ENCODE measurements at places on chromosomes 6 and 20.

DNA sequence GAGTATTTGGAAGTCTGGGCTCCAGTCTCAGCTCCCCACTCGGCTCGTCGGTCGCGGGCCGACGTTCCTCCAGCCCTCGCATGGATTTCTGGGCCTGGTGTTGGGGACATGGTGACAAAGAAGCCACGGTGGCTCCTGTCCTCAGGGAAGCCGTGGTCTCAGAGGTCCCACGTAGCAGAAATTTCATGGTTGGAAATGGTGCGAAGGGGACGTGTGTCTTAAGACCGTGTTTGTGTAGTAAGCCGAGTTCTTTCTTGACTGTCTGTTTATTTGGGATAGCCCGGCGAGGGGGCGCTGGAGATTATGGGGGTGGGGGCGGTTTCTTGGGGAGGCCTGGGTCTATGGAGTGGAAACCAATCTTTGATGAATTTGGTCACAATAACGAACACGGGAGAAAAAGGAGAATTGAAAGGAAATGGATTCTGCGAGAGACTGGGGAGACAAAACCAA lies 23.5 kb upstream of the MAP3K7 start:
- peak; percentile 11 for DNase-seq

DNA sequence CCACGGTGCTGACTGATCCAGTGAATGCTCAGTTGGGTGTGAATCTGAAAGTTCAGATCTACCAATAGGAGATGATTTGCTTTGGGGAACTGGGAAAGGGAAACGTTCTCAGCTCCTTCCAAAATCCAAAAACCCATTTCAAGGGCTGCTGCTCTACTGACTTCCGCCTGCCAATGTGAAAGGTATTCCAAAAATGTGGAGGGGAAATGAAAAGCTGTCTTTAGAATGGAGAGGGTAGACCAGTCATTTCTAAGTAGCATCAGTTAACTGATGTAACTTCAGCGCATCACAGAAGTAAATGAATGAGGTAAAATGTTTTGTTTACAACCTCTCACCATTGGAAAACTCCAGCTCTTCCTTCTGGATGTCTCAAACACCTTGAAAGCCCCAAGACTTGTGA lies 19.6 kb upstream of the EYA2 start:
- no peak for DNase-seq

GRCh38 chr6:2695454-2696095 lies 55.1 kb downstream of the MYLK4 start:
- DNase-seq, result peak; percentile 55

DNA sequence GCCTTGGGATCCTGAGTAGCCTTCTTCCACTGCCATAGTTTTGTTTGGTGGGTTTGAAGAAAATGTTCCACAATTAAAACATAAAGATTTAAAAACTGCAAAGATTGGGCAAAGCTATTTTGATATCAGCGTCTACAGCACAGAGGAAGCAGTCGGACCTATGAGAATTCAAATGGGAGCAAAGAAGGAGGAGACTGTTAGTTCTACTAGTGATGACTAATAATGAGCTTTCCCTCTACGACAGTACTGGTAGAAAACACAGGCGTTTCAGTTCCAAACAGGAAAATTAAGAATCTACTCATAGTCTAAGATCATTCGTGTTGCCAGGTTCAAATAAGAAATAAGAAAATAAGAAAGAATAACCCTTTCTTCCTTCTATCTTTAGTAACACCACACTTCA lies 121.2 kb downstream of the INSM1 start:
- peak; percentile 27 for DNase-seq

GRCh38 chr20:56861590-56861989 lies 232.5 kb downstream of the TFAP2C start:
- no peak for DNase-seq

- DNase-seq, result no peak
Measured at GRCh38 chr6:45473121-45473993, 95.6 kb upstream of the SUPT3H start.

GRCh38 chr20:53894707-53895384 lies 175.5 kb downstream of the BCAS1 start:
- DNase-seq, result no peak

DNA sequence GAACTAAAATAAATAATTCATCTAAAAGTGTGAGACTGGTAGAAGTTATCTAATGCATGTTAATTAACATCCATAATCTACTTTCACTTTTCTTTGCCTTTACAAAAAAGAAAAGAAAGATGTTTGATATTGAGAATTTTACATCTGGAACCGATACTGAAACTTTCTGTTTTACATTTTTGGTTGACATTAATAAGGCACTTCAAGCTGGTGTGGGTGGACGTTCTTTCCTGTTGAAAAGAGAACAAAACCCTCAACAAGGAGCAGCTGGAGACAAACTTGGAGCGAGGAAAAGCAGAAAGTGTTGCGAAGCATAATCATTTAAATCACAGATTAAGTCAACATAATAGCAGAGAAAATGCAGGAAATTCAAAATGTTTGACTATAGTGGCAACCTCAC lies 575.2 kb upstream of the ADGRB3 start:
- no peak for DNase-seq

DNA sequence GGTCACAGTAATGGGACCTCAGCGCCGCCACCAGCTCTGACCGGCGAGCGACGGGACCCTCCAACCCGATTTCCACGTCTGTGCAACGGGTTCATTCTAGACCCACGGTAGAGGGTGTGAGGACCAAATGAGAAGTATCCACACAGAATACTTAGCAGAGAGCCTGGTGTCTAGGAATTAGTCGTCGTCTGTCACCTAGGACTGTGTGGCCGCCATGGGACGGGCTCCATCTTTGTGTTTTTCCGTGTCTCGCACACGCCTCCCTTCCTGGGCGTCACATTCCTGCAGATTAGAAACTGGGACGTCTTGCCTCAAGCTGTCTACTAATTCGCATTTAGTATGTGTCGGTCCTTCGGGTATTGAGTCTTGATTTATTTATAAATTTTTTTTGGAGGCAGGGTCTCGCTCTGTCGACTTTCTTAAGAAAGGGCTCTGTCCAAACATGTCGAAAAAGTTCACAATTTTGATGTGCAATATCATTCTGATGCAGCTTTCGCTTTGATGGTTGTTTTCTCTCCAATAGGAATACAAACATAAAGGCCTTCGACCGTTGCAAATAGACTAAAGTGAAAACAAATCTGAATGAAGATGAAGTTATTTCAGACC lies 563 bp downstream of the MGME1 start:
- DNase-seq, result peak; percentile 58

DNA sequence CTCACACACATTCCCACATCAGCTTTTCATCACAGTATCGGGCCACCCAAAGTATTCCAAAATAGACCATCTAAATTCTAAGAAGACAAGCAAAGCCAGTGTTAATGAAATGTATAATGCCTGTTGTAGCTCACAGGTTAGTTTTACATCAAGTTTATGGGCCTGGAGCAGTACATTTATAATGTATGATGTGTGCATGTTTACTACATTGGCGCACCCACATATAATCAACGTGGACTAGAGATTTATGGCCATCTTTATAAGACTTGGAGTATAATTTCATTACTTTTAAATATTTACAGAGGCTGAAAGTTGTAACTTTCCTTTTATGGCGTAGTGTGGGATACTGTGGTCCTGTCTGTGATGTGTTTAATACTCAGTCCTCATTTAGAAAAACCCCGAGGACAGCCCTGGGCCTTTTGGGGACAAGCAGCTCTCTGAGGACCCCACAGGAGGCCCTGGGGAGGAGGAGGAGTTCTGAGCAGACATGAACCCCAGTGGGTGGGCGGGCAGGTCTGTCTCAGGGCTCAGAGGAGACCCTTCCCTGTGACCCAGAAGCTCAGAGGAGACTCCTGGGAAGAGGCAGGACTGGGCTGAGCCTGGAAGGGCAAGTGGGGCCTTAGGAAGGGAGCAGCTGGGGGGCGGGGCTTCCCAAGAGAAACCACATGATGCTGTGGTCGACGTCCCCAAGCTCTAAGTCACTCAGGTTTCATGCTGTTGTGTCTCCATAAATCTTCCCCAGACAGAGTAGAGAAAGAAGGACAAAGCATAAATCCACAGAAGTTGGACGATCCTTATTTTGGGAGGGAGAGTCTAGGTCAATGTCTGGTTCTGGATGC lies 232.1 kb downstream of the PREX1 start:
- no peak for DNase-seq

DNA sequence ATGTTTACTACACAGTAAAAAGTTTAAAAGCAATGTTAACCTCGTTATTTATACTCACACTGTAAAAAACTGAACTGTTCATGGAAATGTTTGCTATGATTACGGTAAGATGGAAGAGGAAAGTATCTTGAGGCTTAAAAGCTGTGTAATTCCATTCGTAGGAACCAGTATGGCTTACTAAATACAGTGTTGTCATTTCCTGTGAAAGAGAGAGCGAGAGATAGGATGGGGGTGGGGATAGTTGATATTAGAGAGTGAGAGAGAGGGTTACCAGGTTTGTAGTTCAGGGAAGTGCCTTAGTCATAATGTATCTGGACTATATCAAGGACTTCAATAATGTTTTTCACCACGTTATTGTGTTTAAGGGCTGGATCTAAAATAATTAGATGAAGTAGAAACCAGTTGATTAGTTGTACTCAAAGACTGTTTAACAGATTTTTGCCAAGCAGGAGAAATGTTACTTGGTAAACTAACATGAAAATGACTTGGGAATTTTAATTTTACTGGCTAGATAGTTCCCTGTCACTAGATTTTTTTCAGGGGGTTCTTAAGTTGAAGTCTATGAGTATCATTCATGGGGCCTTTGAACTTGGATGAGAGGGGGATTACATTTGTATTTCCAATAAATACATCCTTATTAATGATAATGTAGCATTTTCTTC lies 30.4 kb downstream of the AFDN start:
- DNase-seq, result peak; percentile 91

DNA sequence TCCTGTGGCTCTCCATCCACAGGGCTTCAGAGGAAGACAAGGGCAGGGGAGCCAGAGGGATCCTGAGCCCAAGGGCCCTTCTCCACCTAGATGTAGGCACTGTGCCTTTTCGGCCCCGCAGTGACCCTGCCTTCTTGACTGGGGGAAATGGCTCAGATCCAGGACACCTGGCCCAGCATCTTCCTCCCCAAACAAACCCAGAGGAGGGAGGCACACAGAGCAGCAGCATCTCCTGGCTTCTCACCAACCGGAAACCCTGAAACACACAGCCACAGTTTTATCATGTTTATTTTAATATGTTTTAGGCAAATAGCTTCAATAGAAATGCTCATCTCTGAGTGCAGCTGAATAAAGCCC lies 84.5 kb upstream of the LRFN2 start:
- DNase-seq, result no peak

GRCh38 chr6:160116411-160116810 lies 5.2 kb upstream of the SLC22A1 start:
- DNase-seq, result no peak

- DNase-seq, result no peak
Measured at GRCh38 chr6:44529146-44529905, 141.8 kb downstream of the CDC5L start.

DNA sequence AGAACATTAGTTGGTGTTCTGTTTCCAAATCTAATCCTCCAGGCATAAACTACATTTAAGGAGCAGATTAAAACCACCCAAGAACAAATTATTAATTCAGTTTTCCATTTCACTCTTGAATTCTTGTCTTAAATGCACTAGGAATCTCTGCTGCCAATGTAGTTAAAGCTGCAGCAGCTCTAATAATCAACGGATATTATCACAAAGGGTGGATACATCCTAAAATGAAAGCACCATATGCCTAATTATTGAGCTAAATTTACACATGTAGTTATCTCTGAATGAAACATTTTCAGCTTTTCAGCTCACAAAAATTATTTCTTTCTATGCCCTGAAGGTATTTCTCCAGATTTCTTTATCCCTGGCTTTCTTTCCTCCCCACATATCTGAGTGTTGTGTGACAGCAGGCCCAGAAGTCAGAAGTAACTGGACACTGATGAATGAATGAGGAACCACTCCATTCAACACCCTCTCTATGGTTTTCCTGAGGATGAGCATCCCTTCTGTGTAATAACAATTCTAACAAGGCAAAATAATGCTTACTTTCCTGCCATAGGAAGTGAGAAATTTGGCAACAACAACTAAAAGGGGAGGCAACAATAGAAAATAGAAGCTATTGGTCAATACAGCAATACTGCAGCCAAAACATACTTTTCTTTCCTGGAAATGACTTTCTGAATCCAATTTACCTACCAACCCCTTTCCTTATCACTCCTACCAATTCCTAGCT lies 14.9 kb downstream of the MAN1A1 start:
- no peak for DNase-seq

GRCh38 chr20:50172347-50173013 lies 18.1 kb upstream of the CEBPB start:
- DNase-seq, result peak; percentile 87

- DNase-seq, result no peak
Measured at GRCh38 chr6:94052749-94053148, 633.4 kb upstream of the EPHA7 start.

- DNase-seq, result peak; percentile 54
Measured at GRCh38 chr6:106281088-106281487, 44.5 kb downstream of the ATG5 start.

- no peak for DNase-seq
Measured at GRCh38 chr6:25703005-25703404, 51.0 kb downstream of the SCGN start.

DNA sequence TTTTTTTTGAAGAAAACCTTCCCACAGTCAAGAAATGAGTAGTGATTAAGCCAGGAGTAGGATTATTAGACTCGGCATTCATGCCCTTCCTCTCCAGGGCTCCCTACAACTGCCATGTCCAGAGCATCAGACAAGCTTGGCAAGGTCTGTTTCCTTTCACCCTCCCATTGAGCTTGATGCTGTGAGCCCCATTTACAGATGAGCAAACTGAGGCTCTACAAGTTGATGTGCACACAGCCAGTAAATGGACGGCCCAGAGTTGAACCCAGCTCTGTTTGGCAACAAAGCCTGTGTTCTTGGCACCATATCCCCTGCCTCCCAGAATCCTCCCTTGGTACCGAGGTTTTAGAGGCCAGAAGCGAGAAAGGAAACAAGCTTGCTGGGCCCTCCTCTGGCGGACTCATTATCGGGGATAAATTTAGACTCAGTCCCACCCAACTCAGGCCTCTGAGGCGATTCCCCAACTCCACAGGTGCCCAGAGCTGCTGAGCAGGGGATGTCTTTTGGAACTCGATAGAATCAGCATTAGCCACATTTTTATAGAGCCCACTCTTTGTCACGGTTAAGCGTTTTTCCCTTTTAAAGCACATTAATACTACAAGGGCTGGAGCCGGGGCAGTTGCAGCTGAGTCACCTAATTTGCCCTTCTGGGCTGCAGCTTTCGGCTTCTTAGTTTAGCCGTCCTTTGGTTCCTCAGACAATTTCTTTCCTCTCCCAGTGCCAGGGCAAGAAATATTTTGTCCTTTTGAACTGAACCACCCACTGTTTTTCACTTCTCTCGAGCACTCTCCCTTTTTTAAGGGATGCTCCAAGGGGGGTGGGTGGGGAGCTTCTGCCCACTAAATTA lies 23.0 kb upstream of the NFATC2 start:
- DNase-seq, result peak; percentile 63

GRCh38 chr6:85865420-85866369 lies 223.0 kb upstream of the SYNCRIP start:
- peak; percentile 85 for DNase-seq

- no peak for DNase-seq
Measured at GRCh38 chr20:62368392-62368975, 1.4 kb upstream of the LAMA5 start.

Data from ELR (cell line).